ENCODE measurements at places on chromosomes 16 and 17.

- no peak for DNase-seq
Measured at GRCh38 chr17:74149597-74150427, 53.7 kb upstream of the RPL38 start.

- DNase-seq, result no peak
Measured at GRCh38 chr17:51087072-51087757, 33.5 kb downstream of the SPAG9 start.

DNA sequence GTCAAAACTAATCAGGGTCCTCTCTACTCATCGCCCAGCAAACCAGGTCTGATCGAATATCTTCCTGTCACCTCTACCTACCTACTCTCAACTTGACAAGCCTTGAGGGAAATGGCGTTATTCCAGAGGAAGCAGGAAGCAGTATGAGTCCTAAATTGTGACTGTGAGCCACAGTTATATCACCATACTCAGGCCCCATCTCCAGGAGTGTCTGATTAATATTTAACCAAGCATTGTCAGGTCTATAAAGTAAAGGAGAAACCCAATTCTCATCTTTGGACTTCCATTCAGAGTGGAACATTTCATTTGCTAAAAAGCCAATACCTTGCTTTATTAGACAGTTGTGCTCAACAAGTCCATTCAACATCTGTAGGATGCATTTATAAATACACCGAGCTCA, 17.8 kb upstream of the CLEC3A start:
- no peak for DNase-seq

- no peak for DNase-seq
Measured at GRCh38 chr16:9528511-9529079, 437.2 kb downstream of the HAPSTR1 start.

- no peak for DNase-seq
Measured at GRCh38 chr16:89002851-89003830, 26.1 kb upstream of the CBFA2T3 start.

DNA sequence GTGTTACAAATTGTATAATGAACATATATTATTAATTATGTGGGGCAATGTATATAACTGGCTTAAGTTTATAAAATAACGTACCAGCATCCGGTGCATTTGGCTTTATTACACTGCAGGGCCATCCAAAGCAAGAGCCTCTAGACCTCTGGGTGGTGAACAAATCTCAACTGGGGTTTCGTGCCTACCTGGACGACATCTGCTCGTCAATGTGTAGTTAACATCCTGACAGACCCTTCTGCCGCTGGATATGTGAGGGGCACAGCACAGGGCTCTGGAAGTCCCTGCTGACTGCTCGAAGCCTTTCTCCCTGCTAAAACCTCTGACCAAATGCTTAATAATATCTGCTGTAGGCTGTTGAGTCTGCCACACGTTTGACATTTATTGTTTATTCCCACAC, 2.3 kb downstream of the TMEM186 start:
- no peak for DNase-seq

DNA sequence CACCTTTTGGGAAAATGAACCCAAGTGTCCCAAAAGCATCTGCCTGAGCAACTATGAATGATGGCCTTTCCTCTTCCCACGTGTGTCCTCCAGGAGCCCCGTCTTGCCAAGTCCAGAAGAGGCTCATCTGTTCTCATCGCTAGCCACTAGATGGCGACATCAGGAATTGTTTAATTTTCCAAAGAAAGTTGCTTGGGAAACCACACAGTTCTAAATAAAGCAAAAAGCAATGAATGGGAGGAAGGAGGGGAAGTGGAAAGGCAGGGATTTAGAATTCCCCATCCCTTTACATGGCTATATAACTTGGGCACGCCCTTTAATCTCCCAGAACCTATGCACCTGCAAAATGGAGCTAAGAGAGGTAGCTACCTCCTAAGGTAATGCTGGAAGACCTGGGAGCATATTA, 9.0 kb upstream of the CDH5 start:
- no peak for DNase-seq

- no peak for DNase-seq
Measured at GRCh38 chr17:60933739-60934138, 256.1 kb downstream of the BCAS3 start.

GRCh38 chr17:78421534-78422266, 43.3 kb downstream of the PGS1 start:
- no peak for DNase-seq

- no peak for DNase-seq
Measured at GRCh38 chr16:79071424-79071823, 529.1 kb downstream of the MAF start.

Measured in cortex of kidney (tissue), 1 donor.